ENCODE measurements at places on chromosomes 6 and 20.

DNA sequence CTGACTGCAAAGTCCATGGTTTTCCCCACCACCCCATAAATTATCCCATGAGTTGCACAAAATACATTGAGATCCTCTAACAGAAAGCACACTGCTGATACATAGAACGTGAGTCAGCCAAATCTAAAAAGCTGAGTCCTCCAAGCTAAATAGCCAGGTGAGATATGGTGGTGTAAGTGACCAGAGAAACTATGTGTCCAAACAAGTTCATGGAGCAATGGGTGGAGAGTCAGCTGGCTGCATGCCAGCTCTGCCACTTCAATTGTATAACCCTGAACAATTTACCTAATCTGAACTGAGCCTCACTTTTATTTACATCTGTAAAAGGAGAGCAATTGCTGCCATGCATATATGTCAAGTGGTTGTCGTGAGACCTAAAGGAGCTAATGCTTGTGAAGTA is 9.7 kb downstream of the SNAP25 start:
- DNase-seq: no peak

DNA sequence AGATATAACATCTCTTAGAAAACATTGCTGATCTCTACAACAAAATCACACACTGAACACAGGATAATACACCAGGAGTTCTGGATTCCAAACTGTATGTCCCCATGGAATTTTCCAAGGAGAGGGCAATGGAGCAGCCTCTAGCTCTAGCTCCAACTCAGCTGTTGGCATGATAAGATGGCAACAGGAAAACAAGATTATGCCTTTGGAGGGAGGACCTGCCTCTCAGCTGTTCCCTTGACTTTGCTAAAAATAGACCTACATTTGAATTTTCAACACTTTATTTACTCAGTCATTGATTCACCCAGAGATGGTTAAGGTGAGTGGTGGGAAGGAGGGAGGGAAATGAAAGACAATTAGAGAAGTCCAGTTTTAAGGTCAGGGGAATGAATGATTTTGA is 246.7 kb downstream of the ALDH8A1 start:
- DNase-seq: no peak

DNA sequence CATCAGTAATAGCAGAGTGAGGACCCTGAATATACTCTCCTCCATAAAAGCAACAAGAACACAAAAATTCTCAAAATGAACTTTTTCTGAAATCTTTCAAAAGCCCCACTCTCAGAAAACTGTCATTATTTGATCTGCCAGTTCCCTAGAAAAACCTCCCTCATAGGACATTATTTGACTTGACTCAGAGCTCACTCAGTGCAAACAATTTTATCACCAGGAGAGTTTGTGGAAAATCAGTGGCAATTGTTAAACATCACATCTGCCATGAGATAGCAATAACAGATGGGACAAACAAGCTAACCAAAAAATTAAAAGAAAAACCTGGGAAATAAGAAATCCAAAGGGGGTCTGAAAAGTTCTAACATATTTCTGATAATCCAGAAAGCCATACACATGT is 100.0 kb downstream of the ATG5 start:
- DNase-seq: no peak

DNA sequence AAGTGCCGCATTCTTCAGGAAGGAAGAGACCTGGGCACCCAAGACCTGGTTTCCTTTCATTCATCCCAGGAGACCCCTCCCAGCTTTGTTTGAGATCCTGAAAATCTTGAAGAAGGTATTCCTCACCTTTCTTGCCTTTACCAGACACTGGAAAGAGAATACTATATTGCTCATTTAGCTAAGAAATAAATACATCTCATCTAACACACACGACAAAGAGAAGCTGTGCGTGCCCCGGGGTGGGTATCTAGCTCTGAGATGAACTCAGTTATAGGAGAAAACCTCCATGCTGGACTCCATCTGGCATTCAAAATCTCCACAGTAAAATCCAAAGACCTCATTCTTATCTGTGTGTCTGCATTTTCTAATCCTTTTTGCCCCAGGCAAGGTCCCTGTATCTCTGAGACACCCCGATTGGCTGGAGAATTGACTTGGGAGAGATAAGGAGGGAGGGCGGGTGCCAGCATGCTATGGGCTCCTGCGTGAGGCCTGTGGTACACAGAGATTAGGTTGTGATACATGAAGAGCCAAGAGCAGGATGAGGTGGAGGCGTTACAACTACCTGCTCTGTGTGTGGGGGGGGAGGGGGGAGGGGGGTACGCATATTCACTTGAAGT is 4.8 kb downstream of the MUC21 start:
- DNase-seq: peak; percentile 45

DNA sequence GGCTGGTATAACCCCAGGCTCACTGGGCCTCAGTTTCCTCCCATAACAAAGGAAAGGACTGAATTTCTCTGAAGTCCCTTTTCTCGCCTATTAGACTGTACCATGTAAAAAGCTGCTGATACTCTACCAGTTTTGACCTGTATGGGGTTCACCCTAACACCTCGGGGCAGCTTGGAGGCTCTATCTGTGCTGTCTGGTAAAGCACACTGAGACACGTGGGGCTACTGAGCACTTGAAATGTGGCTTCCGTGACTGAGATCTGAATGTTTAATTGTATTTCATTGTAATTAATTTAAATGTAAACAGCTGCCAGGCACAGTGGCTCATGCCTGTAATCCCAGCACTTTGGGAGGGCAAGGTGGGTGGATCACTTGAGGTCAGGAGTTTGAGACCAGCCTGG is 24.0 kb downstream of the BMP7 start:
- no peak for DNase-seq

- DNase-seq: no peak
These were observed 237.0 kb downstream of the NKAIN2 start for GRCh38 chr6:124040655-124041054.
